SHP77 (cell line): ENCODE measurements at places on chromosomes 11 and 22.

- no peak for DNase-seq
These were observed 3.1 kb downstream of the MRGPRG start for GRCh38 chr11:3215346-3216026.

- no peak for DNase-seq
These were observed 69.2 kb upstream of the RRM1 start for GRCh38 chr11:4025248-4025966.

- DNase-seq = no peak
These were observed 91.3 kb downstream of the RNF169 start for GRCh38 chr11:74839971-74840370.

GRCh38 chr11:72618803-72619202 is 55.4 kb downstream of the PDE2A start:
- DNase-seq = no peak

GRCh38 chr11:112543390-112543789 is 282.7 kb upstream of the PLET1 start:
- no peak for DNase-seq

GRCh38 chr11:96112192-96113128 is 188.6 kb upstream of the MTMR2 start:
- no peak for DNase-seq
